ENCODE measurements at places on chromosomes 5 and 9. TPM values are rescaled to one million over a fixed set of nuclear protein-coding genes. Genes with fewer than 3 reads are reported as not detected.

GRCh38 chr5:57680686-57681085 is 198.1 kb upstream of the ACTBL2 start:
- no peak overlapping the region for H3K4me3 ChIP-seq
- peaks cover 2% of the 10 kb centered on the region for H3K27me3 ChIP-seq
- H3K27ac ChIP-seq, result no peak overlapping the region

DNA sequence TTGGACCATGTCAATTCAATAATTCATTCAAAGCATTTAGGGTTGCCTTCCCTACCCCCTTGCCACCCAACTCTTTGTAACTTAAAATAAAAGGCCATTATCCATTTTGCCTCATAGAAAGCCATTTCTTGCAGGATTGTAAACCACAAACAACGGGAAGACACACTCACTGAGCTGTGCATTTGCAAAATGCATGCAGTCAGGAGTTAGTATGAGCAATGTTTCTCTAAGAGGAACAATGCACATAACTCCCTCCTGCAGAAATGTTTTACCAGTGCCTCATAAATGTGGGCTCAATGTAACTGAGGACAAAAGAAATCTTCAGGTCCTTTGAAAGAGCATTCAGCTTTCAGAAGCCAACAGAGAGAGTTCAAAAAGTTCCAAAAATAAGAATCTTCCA is 98.5 kb upstream of the ABCA1 start:
- DNase-seq, result no peak
- no peak overlapping the region for H3K27ac ChIP-seq
- peaks cover 2% of the 10 kb centered on the region for H3K27me3 ChIP-seq
- H3K4me3 ChIP-seq, result no peak overlapping the region

DNA sequence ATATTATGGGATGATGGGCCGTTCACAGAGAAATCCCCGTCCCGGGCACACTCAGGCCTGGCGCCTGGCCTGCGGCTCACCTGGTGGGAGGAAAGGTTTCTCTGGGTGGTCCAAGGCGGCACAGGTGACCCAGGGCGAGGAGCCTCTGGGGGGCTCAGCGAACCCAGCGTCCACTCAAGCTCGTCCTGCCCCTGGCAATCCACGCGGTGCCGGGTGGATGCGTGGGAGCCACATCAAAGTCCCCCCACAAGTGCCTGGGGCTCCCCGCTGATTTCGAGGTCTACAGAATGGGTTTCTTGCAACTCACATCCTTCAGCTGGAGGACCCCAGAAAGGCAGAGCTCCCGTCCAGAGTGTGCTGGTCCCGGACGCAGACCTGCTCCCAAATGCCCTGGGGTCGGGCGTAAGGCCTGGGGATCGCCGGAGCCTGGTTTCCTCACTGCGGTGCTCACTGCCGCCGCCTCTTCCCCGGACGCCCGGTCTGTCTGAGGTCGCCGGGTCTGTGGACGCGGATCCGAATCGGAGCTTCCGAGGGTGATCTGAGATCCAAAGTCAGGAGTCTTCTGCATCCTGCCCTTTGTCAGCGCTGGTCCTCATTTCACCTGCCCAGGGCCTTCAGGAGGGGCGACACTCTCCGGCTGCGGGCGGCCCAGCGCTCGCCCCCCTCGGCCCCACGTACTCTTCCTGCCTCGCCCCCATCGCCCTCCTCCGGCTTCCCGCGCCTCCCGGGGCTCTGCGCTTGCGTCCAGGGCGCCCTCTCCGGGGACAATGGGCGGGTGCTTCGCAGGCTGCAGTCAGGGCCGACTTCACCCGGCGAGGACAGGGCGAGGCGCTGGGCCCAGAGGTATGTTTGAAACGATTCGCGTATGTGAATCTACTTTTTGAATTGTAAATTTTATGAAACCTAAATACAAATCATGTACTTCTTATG is 20.0 kb upstream of the RUFY1 start:
- peaks cover 11% of the 10 kb centered on the region for H3K4me1 ChIP-seq
- peaks cover 4% of the 10 kb centered on the region for H3K27me3 ChIP-seq
- no peaks in the 10 kb centered on the region for H3K36me3 ChIP-seq

- H3K36me3 ChIP-seq, result no peaks in the 10 kb centered on the region
- H3K27ac ChIP-seq, result no peak overlapping the region
- no peaks in the 10 kb centered on the region for H3K4me1 ChIP-seq
- H3K27me3 ChIP-seq, result no peaks in the 10 kb centered on the region
- DNase-seq, result no peak
Observed at GRCh38 chr5:151897020-151897552, 27.6 kb downstream of the GLRA1 start.

- H3K27me3 ChIP-seq, result peaks cover 8% of the 10 kb centered on the region
- no peaks in the 10 kb centered on the region for H3K36me3 ChIP-seq
- no peak for DNase-seq
- no peak overlapping the region for H3K27ac ChIP-seq
Observed at GRCh38 chr5:152514827-152515397, 109.8 kb upstream of the NMUR2 start.

- no peaks in the 10 kb centered on the region for H3K4me1 ChIP-seq
- H3K27ac ChIP-seq, result no peak overlapping the region
- no peaks in the 10 kb centered on the region for H3K36me3 ChIP-seq
- no peak for DNase-seq
- peaks cover 3% of the 10 kb centered on the region for H3K27me3 ChIP-seq
- H3K4me3 ChIP-seq, result no peak overlapping the region
Observed at GRCh38 chr5:3199962-3200755, 395.5 kb upstream of the IRX1 start.

DNA sequence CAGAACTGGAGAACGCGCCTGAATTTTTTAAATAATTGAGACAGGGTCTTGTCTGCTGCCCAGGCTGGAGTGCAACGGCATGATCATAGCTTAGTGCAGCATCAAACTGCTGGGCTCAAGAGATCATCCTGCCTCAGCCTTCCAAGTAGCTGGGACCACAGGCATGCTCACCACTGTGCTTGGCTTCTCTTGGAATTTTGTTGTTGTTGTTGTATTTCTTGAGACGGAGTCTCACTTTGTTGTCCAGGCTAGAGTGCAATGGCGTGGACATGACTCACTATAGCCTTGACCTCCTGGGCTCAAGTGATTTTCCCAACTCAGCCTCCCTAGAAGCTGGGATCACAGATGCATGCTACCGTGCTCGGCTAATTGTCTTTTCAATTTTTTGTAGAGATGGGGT is 58.4 kb upstream of the DAB2IP start:
- peaks cover 21% of the 10 kb centered on the region for H3K27me3 ChIP-seq
- no peak overlapping the region for H3K4me3 ChIP-seq
- no peak overlapping the region for H3K27ac ChIP-seq

- no peak for DNase-seq
- no peak overlapping the region for H3K4me3 ChIP-seq
- peaks cover 28% of the 10 kb centered on the region for H3K27me3 ChIP-seq
- H3K4me1 ChIP-seq, result no peaks in the 10 kb centered on the region
Observed at GRCh38 chr5:66757219-66757833, 161.1 kb downstream of the MAST4 start.

DNA sequence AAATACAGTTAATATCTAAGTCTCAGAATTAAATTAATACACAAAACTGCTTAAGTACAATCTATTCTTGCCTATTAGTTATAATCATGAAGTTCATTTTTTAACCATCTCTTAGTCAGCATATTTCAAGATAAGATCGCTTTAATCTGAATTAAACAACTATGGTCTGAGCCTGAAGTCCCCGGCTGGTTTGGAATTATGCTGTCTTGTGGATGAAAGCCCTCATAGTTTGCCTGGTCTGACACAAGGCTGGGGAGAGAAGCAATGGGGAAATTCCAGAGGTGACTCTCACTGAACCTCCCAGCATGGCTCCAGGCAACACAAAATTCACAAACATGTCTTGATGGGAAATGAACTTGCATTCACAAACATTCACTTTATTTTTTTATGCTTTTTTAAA is 28.0 kb upstream of the GRAMD2B start:
- peaks cover 4% of the 10 kb centered on the region for H3K27me3 ChIP-seq
- H3K27ac ChIP-seq, result no peak overlapping the region

GRCh38 chr5:68046445-68046844 is 169.1 kb upstream of the PIK3R1 start:
- H3K27ac ChIP-seq, result no peak overlapping the region
- no peak overlapping the region for H3K4me3 ChIP-seq
- no peak for DNase-seq
- no peaks in the 10 kb centered on the region for H3K4me1 ChIP-seq

DNA sequence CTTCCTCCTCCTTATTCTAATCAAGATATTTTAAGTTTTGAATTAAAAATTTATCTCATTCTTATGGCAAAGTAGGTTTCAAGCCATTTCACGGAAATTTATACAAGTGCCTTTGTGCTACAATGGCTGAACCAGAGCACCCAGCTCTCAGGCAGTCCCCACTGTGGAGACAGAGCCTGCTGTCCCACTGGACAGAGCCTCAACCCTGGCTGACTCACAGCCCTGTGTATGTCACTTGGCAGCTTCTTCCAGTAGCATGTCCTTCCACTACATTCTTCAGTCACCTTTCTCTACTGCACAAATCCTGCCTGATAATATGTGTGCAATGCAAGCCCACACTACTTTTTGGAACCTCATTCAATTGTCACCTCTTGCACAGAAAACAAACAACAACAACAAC is 253.1 kb downstream of the PDE4D start:
- peaks cover 4% of the 10 kb centered on the region for H3K27me3 ChIP-seq
- no peak overlapping the region for H3K27ac ChIP-seq
- no peaks in the 10 kb centered on the region for H3K4me1 ChIP-seq
- DNase-seq, result no peak
- H3K36me3 ChIP-seq, result no peaks in the 10 kb centered on the region

GRCh38 chr5:154647114-154647760 is 107.9 kb upstream of the LARP1 start:
- DNase-seq, result no peak
- H3K27me3 ChIP-seq, result peaks cover 37% of the 10 kb centered on the region
- H3K27ac ChIP-seq, result no peak overlapping the region

GRCh38 chr5:149441986-149442385 is 62.9 kb upstream of the IL17B start:
- peaks cover 28% of the 10 kb centered on the region for H3K4me1 ChIP-seq
- H3K27me3 ChIP-seq, result no peaks in the 10 kb centered on the region
- H3K4me3 ChIP-seq, result no peak overlapping the region
- no peak overlapping the region for H3K27ac ChIP-seq
- DNase-seq, result no peak

GRCh38 chr5:113263545-113263944 is 171.2 kb downstream of the TSSK1B start:
- H3K27ac ChIP-seq, result no peak overlapping the region
- peaks cover 32% of the 10 kb centered on the region for H3K27me3 ChIP-seq
- H3K36me3 ChIP-seq, result no peaks in the 10 kb centered on the region
- H3K4me1 ChIP-seq, result no peaks in the 10 kb centered on the region
- DNase-seq, result no peak
- no peak overlapping the region for H3K4me3 ChIP-seq

PAPPA gene
- not detected for total RNA-seq

MSMP gene
- 0.41 TPM for total RNA-seq

PCDHA9 gene
- total RNA-seq, result not detected

DNAI1 gene
- not detected for total RNA-seq

FAM81B gene
- not detected for total RNA-seq

RANBP17 gene
- total RNA-seq, result not detected

C5orf34 gene
- 6.3 TPM for total RNA-seq

ECM2 gene
- total RNA-seq, result not detected

CDKN2AIPNL gene
- 37.8 TPM for total RNA-seq

GRM6 gene
- not detected for total RNA-seq

All from activated T-helper 2 cell treated with anti-CD3 and anti-CD28 coated beads, Interferon-gamma antibody, Interleukin-2, Interleukin-4, amounts not matched to agents 10 μg/mL and 5 μg/mL and 100 μg/mL, durations not matched to agents 14 hours and 24 hours and 36 hours (primary cell).